ENCODE measurements at places on chromosomes 2 and 18. TPM values are rescaled to one million over a fixed set of nuclear protein-coding genes. Genes with fewer than 3 reads are reported as not detected.

SFT2D3 gene
- 3.1 TPM for total RNA-seq

UBXN2A gene
- total RNA-seq, result 18.8 TPM

GRCh38 chr2:149191915-149192314 lies 138.5 kb upstream of the LYPD6 start:
- no peak overlapping the region for H3K4me3 ChIP-seq
- no peaks in the 10 kb centered on the region for H3K36me3 ChIP-seq
- no peak for DNase-seq
- no peak overlapping the region for H3K27ac ChIP-seq
- no peaks in the 10 kb centered on the region for H3K4me1 ChIP-seq

DNA sequence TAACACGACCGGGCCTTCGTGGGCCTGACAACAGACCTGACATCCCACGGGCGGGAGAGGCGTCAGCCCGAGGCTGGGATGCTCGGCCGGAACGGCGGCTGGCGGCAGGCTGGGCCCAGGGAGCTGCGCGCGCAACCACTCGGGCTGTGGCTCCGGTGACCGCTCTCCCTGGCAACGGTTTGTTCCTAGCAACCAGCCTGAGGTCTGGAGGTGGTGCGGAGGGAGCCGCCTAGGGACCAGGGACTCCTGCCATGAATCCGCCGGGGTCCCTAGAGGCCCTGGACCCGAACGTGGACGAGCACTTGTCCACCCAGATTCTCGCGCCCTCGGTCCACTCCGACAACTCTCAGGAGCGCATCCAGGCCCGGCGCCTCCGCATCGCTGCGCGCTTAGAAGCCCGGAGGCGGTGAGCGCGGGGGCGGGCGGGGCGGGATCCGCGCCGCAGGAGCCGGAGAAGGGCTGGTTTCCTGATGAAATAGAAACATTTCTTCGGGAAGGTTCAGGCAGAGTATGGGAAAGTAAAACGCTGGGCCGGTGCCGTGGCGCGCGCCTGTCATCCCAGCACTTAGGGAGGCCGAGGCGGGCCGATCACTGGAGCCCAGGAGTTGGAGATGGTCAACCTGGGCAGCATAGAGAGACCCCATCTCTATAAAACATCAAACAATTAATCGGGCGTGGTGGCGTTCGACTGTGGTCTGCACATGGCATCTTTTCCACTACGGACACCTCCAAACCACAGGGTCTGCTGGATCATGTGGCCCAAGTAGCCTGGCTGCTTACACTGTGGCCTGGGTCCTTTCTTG lies at the start of gene DRC1:
TSS of gene DRC1 (plus strand) at position 182 of the 803 bp plus-strand sequence. CDS start at position 252, 70 bp downstream.
- no peak within 1 kb of the TSS for H3K27ac ChIP-seq
- H3K4me3 ChIP-seq, result no peak within 1 kb of the TSS
- H3K36me3 ChIP-seq, result no peaks in the 10 kb centered on the region
- H3K27me3 ChIP-seq, result no peaks in the 10 kb centered on the region

GRCh38 chr2:86393521-86394491 lies 47.4 kb upstream of the KDM3A start:
- peak overlapping the region; percentile 64 for H3K27ac ChIP-seq
- H3K4me3 ChIP-seq, result no peak overlapping the region
- H3K4me1 ChIP-seq, result peaks cover 21% of the 10 kb centered on the region
- DNase-seq, result peak; percentile 7
- H3K27me3 ChIP-seq, result no peaks in the 10 kb centered on the region
- no peaks in the 10 kb centered on the region for H3K36me3 ChIP-seq
